ENCODE measurements at places on chromosomes 13 and 19.

GRCh38 chr13:102141625-102142472 lies 260.0 kb downstream of the FGF14 start:
- DNase-seq = no peak

DNA sequence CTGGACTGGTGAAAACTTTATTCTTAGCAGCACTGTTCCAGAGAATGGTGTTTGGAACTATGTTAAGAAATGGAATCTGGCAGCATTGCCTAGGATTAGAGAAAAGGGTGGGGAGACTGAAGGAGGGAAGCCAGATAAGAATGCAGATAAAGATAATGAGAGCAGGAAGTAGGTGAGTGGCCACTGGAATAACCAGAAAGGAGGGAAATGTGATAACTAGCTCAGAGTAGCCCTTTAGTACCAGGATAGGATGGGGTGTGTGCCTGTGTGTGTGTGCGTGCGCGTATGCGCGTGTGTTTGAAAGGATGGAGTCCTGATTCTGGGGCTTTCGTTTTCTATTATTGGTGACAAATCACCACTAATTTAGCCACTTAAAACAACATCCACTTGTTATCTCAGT lies 33.4 kb upstream of the FRY start:
- DNase-seq = peak; percentile 70

DNA sequence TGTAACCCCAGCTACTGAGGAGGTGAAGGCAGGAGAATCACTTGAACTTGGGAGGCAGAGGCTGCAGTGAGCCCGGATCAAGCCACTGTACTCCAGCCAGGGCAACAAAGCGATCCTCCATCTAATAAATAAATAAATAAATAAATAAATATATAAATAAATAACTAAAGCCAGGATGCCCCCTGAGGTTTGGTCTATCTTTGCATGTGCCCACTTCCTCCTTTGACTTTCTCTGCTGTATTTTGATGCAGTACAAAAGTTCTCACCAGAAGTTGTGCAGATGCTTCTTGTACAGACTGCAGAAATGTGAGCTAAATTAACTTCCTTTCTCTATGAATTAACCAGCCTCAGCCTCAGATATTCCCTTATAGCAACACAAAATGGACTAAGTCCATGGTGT lies 6.5 kb upstream of the N4BP2L2 start:
- DNase-seq = no peak

GRCh38 chr19:28655054-28655453 lies 557.9 kb downstream of the UQCRFS1 start:
- no peak for DNase-seq

GRCh38 chr13:112435973-112436372 lies 59.8 kb downstream of the SPACA7 start:
- DNase-seq = no peak

DNA sequence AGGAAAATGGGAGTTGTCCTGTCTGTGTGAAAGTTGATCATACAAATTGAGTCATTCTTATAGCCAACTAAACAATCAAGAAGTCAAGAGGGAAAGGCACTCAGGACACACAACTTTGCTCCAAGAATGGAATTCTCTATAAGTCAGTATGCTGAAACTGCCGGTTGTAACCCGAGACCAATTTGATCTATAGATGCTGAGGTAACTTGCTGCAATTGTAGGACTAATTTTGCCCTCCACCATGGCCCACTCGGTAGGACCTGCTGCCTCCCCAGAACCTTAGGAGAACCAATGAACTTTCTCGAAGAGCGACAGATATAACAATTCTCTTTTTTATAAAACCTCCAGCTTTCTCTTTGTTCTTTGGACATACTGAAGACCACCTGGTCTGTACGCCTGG lies 157.0 kb downstream of the RNF17 start:
- no peak for DNase-seq

DNA sequence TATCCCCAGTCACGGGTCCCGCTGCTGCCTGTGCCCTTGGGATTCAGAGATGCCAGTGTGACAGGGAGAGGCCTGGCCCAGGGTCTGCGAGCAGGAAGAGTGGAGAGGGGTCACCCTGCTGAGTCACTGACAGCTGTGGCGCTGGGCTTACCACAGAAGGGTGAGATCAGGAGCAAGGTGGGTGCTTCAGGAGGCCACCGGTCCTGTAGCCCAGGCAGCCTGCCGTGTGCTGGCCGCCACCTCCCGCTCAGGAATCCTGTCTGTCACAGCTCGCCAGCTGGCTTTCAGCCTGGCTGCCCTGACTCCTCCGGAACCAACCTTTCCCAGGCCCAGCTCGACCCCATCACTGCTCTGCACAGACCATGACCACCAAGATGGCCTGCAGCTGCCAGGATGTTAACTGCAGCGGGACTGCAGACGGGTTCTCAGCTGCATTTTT lies 25.3 kb downstream of the NAXD start:
- DNase-seq = no peak

DNA sequence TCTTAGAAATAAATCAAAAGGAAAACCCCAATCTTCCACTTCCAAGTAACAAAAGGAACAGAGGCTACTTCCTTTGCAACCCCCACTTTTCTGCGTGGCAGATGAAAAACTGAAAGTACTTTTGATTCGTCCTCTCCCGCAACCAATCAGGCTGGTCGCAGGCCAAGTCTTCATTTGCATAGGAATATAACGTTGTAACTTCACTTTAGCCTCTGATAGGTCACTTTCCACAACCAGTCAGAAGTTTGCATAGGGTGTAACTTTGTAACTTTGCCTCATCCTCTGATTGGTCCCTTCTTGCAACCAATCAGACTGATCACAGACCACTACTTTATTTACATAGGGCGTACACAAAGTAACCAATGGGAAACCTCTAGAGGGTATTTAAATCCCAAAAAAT lies 37.2 kb downstream of the TGDS start:
- DNase-seq = no peak

GRCh38 chr19:31483226-31483857 lies 134.1 kb upstream of the TSHZ3 start:
- no peak for DNase-seq

- no peak for DNase-seq
Observed at GRCh38 chr19:55116859-55117662, at the start of gene PPP1R12C. Gene PPP1R12C (minus strand): TSS chr19:55117637. CDS start chr19:55117543, 94 bp downstream.

Data from PC-9 (cell line).